Activated CD8-positive, alpha-beta memory T cell treated with anti-CD3 and anti-CD28 coated beads for 1 hour (primary cell): ENCODE measurements at places on chromosomes 2 and 18.

GRCh38 chr2:172381275-172382027 lies 45.9 kb upstream of the ITGA6 start:
- DNase-seq: no peak

GRCh38 chr2:219285373-219285735 lies 6.2 kb downstream of the DNAJB2 start:
- DNase-seq: no peak

DNA sequence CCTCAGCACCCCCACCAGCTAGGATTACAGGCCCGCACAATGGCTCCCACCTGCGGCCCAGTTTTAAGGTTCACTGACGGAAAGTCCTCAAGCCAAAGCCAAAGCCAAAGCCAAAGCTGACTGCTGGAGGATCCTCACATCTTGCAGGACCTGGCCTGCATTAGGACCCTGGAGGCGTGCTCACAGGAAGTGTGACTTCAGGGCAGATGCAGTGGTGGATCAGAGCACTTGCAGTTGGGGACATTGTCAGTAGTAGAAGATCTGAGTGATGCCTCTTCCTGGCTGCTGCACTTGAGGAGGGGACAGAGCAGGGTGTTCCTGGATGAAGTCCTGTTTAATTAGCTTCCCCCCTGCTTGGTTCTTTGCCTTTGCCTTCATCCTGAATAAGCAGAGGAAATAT lies 69.0 kb upstream of the ALPP start:
- no peak for DNase-seq

- DNase-seq: no peak
These were observed 3.0 kb downstream of the BUB1 start for GRCh38 chr2:110674620-110675555.

DNA sequence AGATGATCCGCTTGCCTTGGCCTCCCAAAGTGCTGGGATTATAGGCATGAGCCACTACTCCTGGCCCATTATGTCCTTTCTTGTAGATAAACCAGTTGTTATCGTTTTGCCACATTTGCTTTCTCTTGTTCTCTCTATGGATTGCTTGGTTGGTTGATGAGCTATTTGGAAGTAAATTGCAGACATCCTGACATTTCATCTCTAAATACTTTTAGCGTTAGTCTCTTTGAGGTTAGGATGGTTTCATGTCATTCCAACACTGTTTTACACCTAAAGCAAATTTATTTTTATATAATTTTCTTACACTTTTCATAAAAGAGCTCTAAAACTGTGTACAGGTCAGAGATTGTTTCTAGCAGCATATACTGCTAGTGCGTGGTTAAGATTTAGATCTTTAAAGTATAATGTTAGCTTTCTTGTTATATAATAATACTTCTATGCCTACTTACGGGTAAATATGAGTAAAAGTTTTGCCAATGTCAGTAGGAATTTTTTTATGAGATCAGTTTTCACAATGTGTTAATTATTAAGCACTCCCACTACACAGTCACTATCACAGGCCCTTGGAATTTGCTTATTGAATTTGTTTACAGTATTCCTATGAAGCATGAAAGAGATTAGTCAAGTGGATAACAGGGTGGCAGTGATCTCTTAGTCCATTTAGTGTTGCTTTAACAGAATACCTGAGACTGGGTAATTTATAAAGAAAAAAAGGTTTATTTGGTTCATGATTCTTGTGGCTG lies 10.3 kb downstream of the POLI start:
- DNase-seq: no peak

DNA sequence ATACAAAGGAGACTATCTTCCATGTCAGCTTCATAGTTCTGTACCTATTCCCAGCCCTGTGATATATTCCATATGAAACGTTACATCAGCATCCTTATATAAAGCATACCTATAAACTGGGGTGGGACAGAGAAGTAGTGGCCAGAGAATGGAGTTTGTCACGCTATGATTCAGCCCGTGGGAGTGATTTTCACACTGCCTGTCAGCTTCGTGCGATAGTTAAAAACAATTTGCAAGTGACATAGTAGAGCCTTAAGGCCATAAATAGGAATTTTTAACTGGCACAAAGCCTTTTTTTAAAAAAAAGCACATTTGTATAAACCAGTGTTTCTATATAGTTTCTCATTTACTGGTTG lies 30.2 kb downstream of the PKP4 start:
- no peak for DNase-seq

- DNase-seq: no peak
These were observed 269.5 kb upstream of the ZSWIM2 start for GRCh38 chr2:187118331-187119099.

DNA sequence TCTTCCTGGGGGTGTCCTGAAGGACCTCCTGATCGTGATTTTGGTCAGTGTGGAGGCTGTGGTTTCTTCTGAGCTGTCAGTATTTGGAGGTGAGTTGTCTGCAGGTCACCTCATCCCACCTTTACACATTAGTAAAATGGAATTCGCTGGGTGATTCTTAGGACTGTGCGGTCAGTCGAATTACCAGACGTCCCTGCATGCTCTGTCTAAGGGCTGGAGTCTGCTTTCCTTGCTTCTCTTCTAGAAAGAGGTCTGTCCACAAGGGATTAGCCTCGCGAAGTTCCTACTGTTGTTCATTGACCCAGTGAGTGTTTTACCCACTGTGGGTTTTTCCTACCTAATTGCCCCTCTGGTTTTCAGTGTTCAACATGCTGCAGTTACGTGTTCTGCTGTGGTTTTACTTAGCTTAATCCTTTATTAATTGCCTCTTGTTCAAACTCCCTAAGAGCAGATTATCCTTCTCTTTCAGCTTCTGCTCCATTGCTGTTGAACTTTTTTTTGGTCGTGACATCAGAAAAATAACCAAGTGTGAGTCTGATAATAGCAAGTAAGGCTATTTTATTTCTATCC lies 183.4 kb downstream of the NEDD4L start:
- DNase-seq: no peak

DNA sequence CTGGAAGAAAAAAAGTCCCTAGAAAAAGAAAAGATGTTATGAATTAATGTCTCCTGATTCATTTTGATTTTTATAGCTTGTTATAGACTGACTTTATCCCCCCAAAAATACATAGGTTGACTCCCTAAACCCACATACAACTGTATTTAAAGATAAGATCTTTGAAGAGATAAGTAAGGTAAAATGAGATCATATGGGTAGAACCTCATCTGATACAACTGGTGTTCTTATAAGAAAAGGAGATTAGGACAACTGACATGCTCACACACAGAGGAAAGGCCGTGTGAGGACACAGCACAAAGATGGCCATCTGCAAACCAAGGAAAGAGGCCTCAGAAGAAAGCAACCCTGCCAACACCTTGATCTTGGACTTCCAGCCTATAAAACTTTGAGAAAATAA lies 117.5 kb downstream of the CD226 start:
- no peak for DNase-seq

DNA sequence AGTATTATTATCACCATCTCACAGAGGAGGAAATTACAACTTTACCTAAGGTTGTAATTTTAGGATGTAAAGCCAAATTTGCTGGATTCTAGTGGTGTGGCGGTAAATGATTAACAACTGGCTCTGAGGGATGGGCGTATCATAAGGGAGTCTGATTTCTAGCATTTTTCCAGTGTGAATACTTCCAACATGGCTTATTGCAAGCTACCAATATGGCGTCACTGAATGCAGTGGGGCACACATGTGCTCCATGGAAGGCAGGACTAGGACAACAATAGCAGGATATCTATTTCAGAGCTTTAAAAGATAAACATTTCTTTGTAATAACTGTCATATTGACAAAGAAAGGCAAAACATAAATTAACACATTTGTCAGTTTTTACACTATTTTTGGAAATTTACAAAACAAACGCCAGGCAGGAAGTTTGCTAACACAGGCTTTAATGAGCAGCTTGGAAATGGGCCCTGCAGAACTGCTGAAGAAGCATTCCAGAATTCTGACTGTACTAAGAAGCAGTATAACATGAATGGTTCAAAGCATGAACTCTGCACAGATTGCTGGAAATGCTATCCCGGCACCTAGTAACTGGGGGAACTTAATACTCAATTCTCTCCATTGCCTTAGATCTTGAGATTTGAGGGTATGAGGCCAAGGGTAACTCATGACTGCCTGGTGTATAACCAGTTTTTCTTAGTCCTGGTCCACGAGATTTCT lies 439.3 kb upstream of the MAP2 start:
- DNase-seq: no peak

GRCh38 chr2:43609290-43609918 lies 13.6 kb upstream of the THADA start:
- no peak for DNase-seq

GRCh38 chr2:28345619-28346018 lies 47.0 kb upstream of the FOSL2 start:
- DNase-seq: no peak

DNA sequence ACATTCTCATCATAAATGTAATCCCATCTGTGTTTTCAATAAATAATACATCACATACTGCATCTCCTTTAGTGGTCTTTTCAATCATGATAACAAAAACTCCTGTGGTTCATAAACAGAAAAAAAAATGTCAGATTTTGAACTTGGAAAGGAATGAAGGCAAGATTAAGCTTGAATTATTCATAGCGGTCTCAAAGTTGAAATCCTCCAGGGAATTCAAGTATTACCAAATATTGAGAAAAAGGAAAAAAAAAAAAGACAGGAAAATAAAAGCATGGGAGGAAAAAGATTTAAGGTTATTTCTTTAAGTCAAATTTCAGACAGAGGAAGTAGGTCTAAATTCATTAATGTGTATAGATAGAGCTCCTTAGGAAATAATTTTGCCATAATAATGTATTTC lies 92.1 kb downstream of the COLEC12 start:
- no peak for DNase-seq

DNA sequence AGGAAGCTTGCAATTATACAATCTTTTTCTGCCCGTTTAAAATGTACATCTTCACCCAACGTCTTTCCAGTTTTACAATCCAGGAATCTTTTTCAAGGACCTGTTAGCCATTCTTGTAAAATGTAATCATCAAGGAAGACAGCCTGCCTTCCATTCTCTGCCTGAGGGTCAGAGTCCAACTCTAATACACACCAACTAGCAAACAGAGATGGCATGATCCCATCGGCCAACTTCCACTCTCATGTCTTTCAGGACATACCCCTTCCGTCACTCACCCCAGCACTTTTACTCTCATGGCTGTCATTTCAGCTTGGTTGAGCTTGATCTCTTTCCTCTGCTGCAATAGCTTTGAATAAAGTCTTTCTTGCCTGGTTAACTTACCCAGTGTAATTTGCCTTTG lies 172.5 kb upstream of the NETO1 start:
- DNase-seq: no peak

DNA sequence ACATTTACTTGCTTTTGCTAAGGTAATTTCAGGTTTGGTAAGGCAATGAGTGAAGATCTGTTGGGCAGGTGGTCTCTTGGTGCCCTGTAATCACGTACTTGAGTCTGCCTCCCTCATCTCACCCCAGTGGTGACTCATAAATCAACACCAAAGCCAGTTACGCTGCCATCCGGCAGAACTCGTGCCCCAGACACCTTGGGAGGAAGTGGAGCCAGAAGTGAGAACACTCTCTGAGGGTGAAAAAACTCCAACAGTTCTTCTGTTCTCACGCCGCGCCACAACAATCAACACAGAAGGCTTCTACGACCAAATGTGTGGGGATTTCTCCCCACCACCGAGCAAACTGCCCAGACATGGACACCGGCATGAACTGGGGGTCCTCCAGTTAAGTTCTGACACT lies 206.2 kb downstream of the ARL4C start:
- DNase-seq: peak; percentile 58

DNA sequence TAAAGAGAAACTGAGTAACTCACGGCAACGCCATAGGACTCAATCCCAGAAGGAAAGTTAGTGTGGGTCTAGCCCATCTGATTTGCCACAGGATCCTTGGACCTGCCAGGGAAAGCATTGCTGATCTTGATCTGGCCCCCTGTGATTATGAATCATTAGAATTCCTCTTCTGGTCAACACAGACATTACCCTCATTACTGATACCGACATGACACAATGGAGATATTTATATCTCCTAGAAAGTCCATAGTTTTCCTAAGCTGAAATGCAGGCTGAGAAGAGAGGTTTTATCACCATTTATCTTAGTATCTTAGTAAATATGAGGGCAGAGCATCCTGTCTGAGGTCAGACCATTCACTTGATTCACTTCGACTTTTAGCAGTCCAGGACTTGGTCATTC lies 75.5 kb upstream of the CCDC68 start:
- no peak for DNase-seq

GRCh38 chr2:152243761-152244640 lies 68.4 kb upstream of the STAM2 start:
- DNase-seq: no peak

GRCh38 chr2:11080253-11081115 lies 74.8 kb upstream of the SLC66A3 start:
- DNase-seq: no peak

GRCh38 chr18:35495536-35496314 lies 2.0 kb downstream of the INO80C start:
- DNase-seq: no peak

GRCh38 chr2:49687918-49688317 lies 533.6 kb upstream of the FSHR start:
- DNase-seq: no peak

DNA sequence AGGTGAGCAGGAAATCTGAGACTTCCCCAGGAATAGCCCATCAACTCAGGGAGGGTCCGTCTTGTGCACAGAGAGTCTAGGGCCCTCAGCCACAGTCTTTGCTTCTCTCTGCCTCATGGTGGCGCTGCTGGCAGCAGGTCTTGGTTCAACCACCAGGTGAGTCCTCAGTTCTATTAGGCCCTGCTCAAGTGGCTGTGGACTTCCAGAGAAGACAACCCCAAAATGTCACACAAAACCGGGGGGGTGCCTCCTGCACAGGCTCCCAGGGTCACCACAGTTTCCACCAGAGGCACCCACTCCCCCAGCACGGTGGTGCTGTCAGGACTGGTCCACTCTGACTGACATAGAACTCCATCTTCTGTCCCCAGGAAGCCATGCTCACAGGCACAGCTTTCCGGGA lies 2.4 kb upstream of the CHRNG start:
- DNase-seq: no peak

DNA sequence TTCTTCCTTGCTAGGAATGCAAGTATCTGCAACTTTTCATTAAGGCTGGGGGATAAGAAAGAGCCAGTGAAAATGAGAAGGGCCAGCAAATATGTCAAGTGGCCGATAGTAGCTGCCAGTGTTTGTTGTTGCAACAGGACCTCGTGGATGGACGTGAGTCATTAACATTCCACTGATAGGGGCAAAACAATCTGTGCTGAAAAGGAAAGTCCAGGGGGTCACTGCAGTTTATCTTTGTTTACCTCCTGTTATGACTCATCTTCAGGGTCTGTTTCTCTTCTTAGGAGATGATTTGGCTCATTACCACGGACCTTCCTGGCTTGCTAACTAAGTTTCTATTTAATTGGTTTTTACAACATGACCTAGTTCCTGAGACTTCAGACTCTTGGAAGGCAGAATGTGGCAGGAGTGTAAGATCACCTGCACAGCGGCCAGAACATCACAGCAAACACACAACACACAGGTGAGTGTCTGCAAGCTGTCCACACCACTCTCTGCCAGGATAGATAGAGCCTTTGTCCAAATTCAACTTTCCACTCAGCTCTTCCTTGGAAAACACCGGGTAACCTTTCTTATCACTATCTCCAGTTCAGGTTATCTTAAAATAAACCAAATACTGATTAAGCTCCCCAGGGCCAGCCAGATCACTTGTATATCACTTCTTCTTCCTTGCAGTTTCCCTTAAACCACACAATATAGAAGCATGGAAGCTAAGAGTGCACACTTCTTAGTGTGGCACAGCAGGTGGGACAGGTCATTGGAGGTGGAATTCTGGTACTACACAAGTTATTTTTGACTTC lies 157.5 kb upstream of the LMAN1 start:
- DNase-seq: no peak

GRCh38 chr2:29031046-29031445 lies 43.3 kb downstream of the PCARE start:
- DNase-seq: no peak

GRCh38 chr18:22433956-22434355 lies 16.2 kb upstream of the CTAGE1 start:
- no peak for DNase-seq
